ENCODE measurements at places on chromosomes 7 and 10. TPM values are rescaled to one million over a fixed set of nuclear protein-coding genes. Genes with fewer than 3 reads are reported as not detected.

Gene INMT
- 1.1 TPM for polyA plus RNA-seq

Gene TRPV5
- polyA plus RNA-seq: 1.5 TPM

Gene KCND2
- polyA plus RNA-seq: 2.9 TPM

Gene C7orf57
- polyA plus RNA-seq: 0.95 TPM

GRCh38 chr7:18521236-18521589 is 25.7 kb downstream of the HDAC9 start:
- DNase-seq: no peak

GRCh38 chr10:129942019-129942277 is 22.1 kb downstream of the EBF3 start:
- no peak for DNase-seq

GRCh38 chr10:130353928-130354572 is 217.9 kb downstream of the GLRX3 start:
- no peak for DNase-seq

GRCh38 chr10:30488316-30488715 is 54.3 kb downstream of the MAP3K8 start:
- no peak for DNase-seq

- no peak for DNase-seq
Measured at GRCh38 chr7:115058726-115059125, 136.8 kb downstream of the MDFIC start.

Data from left kidney (tissue), 8 donors.